ENCODE measurements at places on chromosomes 12 and 14. TPM values are rescaled to one million over a fixed set of nuclear protein-coding genes. Genes with fewer than 3 reads are reported as not detected.

- DNase-seq, result no peak
- H3K36me3 ChIP-seq, result no peaks in the 10 kb centered on the region
- H3K4me3 ChIP-seq, result no peak overlapping the region
- H3K27ac ChIP-seq, result no peak overlapping the region
Observed at GRCh38 chr14:47200740-47201139, 474.7 kb downstream of the MDGA2 start.

DNA sequence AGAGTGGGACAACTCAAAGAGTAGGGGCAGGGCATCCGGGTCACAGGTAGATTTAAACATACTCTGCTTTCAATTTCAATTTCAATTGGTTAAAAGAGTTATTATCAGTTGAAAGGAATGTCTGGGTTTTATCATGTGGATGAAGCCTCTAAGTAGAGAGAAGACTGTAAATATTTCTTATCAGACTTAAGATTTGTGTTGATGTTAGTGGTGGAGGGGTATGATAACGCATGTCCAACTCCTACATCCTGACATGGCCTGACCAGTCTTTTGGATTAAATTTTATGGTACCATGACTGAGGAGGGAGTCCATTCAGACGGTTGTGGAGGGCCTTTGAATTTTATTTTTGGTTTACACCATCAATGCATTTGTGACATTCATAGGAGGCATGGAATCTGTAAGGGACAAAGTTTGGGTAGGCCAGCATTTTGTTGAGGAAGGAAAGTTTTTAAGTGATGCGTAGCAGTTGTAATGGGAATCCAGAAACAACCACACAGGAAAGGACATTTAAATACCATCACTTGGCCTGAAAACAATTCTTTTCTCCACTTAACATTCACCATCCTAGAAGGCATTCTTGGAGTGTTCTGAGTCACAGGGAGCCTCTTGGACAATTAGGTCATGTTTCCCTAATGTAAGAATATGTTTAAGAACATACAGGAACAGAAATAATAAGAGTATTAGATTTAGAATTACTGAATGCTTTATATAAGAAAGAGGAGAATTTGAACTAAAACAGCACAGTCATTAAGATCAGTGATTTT is 371.9 kb downstream of the ATP23 start:
- H3K36me3 ChIP-seq, result no peaks in the 10 kb centered on the region
- H3K27me3 ChIP-seq, result no peaks in the 10 kb centered on the region
- DNase-seq, result no peak
- H3K27ac ChIP-seq, result no peak overlapping the region

LTBP2 gene
- 33.4 TPM for total RNA-seq

DNA sequence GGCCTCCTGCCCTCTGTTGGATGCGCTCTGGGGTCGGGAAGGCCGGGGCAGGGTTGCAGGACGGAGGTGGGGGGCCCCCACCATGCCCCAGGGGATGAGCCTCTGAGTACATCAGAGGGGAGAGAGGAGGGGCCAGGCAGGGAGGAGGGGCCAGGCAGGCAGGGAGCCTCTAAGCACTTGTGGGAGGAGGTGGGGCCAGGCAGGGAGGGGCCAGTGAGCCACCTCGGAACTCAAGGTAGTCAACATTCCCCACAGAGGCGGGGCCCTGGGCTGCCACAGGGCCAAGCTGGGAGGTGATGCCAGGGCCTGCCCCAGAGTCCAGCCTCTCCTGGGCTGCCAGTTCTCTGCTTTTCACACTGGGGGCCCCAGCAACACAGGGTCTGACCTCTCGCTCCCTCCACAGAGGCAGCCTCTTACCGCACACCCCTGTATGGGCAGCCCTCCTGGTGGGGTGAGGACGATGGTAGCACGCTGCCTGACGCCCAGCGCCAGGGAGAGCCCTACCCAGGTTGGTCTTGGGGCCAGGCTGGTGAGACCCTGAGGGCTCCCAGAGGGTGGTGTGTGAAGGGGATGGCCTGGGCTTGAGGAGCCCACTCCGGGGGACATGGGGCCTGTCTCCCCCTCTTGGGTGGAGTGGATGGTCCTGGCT is 17.4 kb downstream of the CEP170B start:
- H3K27ac ChIP-seq, result no peak overlapping the region
- no peak for DNase-seq
- H3K27me3 ChIP-seq, result no peaks in the 10 kb centered on the region

DNA sequence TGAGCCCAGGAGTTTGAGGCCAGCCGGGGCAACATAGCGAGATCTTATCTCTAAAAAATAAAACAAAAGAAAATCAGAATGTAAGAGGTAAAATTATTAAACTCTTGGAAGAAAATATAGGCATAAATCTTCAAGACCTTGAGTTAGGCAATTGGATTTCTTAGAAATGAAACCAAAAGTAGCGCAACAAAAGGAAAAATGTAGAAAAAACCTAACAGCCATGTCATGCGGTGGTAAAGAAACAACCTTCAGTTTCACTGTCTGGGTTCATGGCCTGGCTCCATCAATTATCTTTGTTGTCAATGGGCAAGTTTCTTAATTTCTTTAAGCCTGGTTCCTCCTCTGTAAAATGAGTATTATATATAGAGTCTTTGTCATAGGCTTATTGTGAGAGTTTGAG is 5.6 kb upstream of the GCH1 start:
- H3K4me3 ChIP-seq, result no peak overlapping the region
- H3K4me1 ChIP-seq, result no peaks in the 10 kb centered on the region
- DNase-seq, result no peak
- H3K36me3 ChIP-seq, result no peaks in the 10 kb centered on the region
- H3K27ac ChIP-seq, result no peak overlapping the region
- H3K27me3 ChIP-seq, result no peaks in the 10 kb centered on the region

GRCh38 chr14:68822132-68822651 is 29.3 kb upstream of the ZFP36L1 start:
- no peak overlapping the region for H3K27ac ChIP-seq
- no peaks in the 10 kb centered on the region for H3K36me3 ChIP-seq

DNA sequence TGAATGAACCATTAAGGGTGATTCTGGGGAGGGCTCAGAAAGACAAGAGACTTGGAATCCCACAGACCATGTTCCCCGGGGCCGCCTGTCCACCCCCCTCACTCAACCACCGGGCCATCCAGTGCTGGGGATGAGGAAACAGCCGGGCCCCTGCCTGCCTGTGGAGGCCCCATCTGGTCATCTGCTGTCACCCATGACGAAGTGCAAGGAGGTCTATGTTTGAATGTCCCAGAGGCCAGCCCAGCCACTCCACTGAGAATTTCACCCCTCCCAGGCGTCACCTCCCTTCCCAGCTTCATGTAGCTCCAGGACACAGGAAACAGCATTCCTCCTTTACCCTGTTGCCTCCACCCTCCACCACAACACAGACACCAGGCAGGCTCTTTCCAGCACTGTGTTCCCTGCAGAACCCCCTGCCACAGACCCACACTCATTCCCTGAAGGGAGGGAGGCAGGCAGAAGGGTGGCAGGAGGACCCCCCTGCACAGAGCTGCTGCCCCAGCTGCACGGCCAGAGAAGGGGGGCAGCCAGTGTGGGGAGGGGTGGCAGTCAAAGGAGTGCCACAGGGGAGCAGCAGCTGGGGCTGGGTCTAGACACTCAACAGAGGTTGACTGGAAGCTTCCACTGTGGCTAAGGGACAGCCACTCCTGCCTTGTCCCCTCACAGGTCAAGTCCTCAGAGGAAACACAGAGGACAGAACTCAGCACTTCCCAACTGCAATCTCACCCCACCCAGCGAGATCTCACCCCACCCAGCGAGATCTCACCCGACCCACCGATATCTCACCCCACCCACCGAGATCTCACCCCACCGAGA is 50.3 kb upstream of the PPP2R5C start:
- H3K4me1 ChIP-seq, result no peaks in the 10 kb centered on the region
- DNase-seq, result no peak
- H3K36me3 ChIP-seq, result no peaks in the 10 kb centered on the region
- H3K27me3 ChIP-seq, result no peaks in the 10 kb centered on the region
- H3K27ac ChIP-seq, result no peak overlapping the region
- H3K4me3 ChIP-seq, result no peak overlapping the region

DENND5B gene
- 15.7 TPM for total RNA-seq

All from lung (tissue), 17 donors.